Hematopoietic multipotent progenitor cell treated with erythropoietin and hydrocortisone succinate and interleukin-3 and kit ligand, for 4 days (in vitro differentiated cells): ENCODE measurements at places on chromosomes 11 and 22.

DNA sequence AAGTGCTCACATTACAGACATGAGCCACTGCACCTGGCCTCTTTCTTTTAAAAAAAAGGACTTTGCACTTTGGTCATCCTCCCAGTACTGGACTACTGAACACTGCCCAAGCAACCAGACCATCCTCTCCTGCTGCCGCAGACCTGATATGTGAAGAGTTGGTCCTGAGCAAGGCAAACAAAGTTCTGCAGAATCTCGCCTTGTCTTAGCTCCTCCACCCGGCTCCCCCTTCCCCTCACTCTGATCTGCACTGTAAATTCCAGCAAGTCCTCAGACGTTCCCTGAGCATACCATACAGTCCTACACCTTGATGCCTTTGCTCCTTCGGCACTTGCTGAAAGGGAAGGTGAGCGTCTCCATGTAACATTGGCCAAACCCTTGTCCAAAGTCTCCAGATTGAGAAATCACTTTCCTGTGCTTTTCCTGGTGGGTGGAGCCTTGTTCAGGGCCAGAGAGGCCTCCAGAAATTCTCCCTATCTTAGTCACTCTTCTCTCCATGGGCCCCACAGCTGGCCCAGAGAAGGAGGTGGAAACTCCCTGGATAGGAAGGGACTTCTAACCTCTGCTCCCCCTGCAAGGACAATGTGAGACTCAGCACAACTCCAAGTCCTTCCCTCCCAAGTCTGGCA lies 47.0 kb upstream of the TIMP3 start:
- DNase-seq: no peak

DNA sequence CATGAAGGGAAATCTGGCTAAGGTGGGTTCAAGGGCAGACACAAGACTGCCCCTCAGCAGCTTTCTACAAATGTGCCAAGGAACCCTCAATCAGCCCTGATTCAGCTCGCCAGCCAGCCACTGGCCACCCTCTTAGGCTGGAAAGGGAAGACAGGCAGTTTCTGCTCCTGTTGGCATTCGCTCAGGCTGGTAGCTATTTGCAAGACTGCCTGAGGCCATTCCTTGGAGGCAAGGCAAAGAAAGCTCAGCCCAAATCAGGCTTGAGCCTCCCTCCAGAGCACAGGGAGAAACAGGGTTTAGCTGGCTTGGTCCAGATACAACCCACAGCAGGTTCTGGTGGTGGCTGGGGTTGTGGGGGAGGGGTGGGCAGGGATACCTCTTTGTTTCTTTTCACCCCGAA lies 19.2 kb downstream of the TP53I11 start:
- no peak for DNase-seq

- DNase-seq: no peak
These were observed 45.8 kb downstream of the LRFN4 start for GRCh38 chr11:66902486-66903177.

DNA sequence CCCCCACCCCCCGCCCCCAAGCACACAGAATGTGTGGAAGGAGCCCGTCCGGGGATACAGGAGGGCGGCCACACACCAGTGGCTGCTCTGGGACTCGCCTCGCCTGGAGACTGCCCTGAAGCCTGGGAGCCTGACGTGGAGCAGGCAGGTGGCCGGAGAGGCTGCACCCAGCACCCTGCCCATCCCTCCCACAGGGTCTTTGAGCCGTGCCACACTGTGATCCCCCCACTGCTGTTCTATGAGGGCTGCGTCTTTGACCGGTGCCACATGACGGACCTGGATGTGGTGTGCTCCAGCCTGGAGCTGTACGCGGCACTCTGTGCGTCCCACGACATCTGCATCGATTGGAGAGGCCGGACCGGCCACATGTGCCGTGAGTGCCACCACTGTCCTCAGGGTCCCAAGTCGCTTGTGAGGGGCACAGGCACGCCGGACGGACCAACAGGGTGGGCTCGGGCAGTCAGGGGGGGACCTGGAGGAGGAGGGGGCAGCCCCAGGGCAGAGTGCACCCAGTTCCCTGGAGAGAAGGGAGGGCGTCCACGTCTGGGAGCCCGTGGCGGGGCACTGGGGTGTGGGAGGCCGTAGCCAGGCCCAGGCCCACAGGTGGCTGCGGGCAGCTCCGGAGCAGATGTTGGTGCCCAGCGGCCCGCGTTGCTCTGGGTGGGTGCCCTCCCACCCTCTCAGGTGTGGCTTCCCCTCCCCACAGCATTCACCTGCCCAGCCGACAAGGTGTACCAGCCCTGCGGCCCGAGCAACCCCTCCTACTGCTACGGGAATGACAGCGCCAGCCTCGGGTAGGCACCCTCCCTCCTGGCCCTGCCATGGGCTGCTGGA lies 27.0 kb upstream of the MUC5B start:
- DNase-seq: no peak
